ENCODE measurements at places on chromosomes 6 and 20. TPM values are rescaled to one million over a fixed set of nuclear protein-coding genes. Genes with fewer than 3 reads are reported as not detected.

The BTN1A1 gene
- not detected for total RNA-seq

The C6orf89 gene
- 58.2 TPM for total RNA-seq

The CST8 gene
- total RNA-seq: not detected

GRCh38 chr20:51363813-51364212, 178.7 kb downstream of the NFATC2 start:
- H3K4me3 ChIP-seq: no peak overlapping the region
- no peak for DNase-seq
- H3K27ac ChIP-seq: no peak overlapping the region
- no peaks in the 10 kb centered on the region for H3K27me3 ChIP-seq
- no peaks in the 10 kb centered on the region for H3K4me1 ChIP-seq
- H3K36me3 ChIP-seq: no peaks in the 10 kb centered on the region

DNA sequence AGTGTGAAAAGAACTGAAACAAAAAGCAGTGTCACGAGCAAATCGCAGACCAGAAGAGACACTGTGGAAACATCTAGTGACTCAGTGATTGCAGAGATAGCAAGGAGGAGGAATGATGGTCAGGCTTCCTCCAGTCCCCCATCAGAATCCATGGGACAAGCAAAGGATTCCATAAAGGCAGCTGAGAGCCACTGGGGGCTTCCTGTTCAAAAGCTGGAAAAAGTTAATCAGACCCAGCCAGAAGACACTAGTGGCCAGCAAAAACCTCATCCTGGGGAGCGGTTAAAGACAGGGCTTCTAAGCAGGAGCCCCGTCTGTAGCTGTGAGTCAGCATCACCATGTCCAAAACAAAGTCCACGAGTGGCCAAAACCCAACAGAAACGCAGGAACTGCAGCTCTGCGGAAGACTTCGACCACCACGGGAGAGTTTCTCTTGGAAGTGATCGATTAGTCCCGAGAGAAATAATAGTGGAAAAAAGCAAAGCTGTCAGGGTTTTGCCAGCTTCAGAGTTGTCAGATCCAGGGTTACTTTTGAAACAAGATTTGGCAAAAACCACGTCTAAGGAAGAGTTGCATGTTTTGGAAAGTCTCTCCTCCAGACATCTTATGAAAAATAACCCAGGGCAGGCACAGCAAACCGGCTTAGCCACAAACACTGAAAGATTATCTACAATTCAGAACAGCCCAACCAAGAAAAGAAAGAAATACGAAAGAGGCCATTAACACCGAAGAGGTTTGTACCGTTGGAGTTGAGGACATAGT, 51.0 kb downstream of the JAG1 start:
- no peak for DNase-seq
- H3K4me3 ChIP-seq: no peak overlapping the region
- H3K27me3 ChIP-seq: no peaks in the 10 kb centered on the region
- no peaks in the 10 kb centered on the region for H3K36me3 ChIP-seq

DNA sequence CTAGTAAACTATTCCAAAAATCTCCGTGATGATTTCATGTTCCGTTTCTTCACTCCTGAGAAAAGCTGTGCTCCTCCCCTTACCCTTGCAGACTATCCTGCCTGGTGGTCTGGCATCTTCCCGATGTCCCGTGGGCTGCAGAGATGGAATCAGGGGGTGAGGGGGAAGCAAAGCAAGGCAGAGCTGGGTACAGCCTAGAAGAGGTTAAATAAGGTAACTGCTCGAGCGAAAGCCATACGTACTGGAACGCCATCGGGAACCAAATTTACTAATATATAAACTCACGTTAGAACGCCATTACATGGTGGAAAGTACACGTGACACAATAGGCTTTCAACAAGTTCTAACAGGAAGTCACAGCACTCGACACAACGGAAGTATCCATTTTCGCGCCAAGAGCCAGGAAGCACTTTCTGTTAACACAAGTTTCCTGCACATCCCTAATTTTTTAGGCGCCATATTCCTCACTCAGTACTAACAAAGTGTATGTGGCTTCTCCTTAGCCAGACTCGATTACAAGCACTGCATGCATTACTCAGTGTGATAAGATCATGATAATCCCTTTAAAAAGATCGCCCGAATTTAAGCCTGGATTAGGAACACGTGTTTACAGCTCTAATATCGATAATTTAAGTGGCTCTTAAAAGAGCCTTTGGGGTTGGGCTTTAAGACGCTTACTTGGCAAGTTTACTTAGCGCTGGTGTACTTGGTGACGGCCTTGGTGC, 101.6 kb upstream of the PRSS16 start:
- peaks cover 8% of the 10 kb centered on the region for H3K4me1 ChIP-seq
- no peaks in the 10 kb centered on the region for H3K27me3 ChIP-seq
- no peaks in the 10 kb centered on the region for H3K36me3 ChIP-seq
- H3K27ac ChIP-seq: peak overlapping the region; percentile 85
- peak overlapping the region; percentile 52 for H3K4me3 ChIP-seq
